Keratinocyte (primary cell): ENCODE measurements at places on chromosomes 6 and 20. TPM values are rescaled to one million over a fixed set of nuclear protein-coding genes. Genes with fewer than 3 reads are reported as not detected.

DNA sequence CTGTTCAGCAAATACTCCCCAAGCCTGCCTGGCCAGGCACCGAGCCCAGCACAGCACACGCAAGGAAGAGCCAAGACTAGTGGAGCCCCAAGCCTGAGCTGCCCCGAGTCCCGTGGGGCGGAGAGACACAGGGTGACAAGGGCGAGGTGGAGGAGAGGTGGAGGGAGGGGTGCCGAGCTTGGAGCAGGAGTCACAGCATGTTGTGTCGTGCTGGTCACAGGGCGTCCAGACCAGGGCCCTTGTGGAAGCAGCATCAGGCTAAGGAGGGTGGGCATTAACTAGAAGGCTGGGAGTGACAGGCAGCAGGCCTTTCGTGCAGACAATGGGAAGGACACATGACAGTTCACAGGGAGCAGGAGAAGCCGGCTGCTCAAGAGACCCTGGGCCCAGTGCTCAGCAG lies 391.6 kb downstream of the TAF4 start:
- no peak overlapping the region for H3K27ac ChIP-seq
- no peak overlapping the region for H3K4me3 ChIP-seq
- no peaks in the 10 kb centered on the region for H3K4me1 ChIP-seq
- H3K36me3 ChIP-seq, result no peaks in the 10 kb centered on the region
- peaks cover 6% of the 10 kb centered on the region for H3K27me3 ChIP-seq

DNA sequence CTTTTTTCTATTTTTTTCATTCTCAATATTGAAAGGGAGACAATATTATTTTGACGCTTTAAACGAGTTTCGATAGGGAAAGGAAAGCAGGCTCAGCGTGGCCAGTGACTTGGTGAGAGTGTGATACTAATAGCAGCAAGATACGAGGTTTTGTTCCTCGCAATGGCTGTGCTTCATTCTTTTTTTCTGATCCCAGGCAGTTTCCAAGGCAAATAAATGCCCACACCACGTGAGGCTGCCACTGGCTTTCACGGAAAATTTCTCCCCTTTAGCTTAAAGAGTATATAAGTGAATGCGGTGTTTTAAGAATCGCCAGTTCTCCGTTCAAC lies 196.4 kb upstream of the ZNF184 start:
- H3K27me3 ChIP-seq, result no peaks in the 10 kb centered on the region
- no peaks in the 10 kb centered on the region for H3K36me3 ChIP-seq
- H3K27ac ChIP-seq, result no peak overlapping the region
- H3K4me1 ChIP-seq, result peaks cover 22% of the 10 kb centered on the region
- H3K4me3 ChIP-seq, result no peak overlapping the region

- H3K27me3 ChIP-seq, result no peaks in the 10 kb centered on the region
- H3K27ac ChIP-seq, result no peak overlapping the region
- no peak for DNase-seq
- no peaks in the 10 kb centered on the region for H3K4me1 ChIP-seq
- H3K36me3 ChIP-seq, result peaks cover 39% of the 10 kb centered on the region
- H3K4me3 ChIP-seq, result no peak overlapping the region
Observed at GRCh38 chr20:47283411-47283810, 73.1 kb downstream of the ZMYND8 start.

- H3K4me1 ChIP-seq, result peaks cover 22% of the 10 kb centered on the region
- H3K27me3 ChIP-seq, result no peaks in the 10 kb centered on the region
- peak overlapping the region; percentile 92 for H3K4me3 ChIP-seq
Observed at GRCh38 chr6:118892355-118892991, 1.5 kb upstream of the ASF1A start.

- no peaks in the 10 kb centered on the region for H3K4me1 ChIP-seq
- H3K4me3 ChIP-seq, result no peak overlapping the region
- H3K36me3 ChIP-seq, result no peaks in the 10 kb centered on the region
- no peak overlapping the region for H3K27ac ChIP-seq
- H3K27me3 ChIP-seq, result no peaks in the 10 kb centered on the region
Observed at GRCh38 chr20:20731945-20732296, 19.5 kb upstream of the RALGAPA2 start.

DNA sequence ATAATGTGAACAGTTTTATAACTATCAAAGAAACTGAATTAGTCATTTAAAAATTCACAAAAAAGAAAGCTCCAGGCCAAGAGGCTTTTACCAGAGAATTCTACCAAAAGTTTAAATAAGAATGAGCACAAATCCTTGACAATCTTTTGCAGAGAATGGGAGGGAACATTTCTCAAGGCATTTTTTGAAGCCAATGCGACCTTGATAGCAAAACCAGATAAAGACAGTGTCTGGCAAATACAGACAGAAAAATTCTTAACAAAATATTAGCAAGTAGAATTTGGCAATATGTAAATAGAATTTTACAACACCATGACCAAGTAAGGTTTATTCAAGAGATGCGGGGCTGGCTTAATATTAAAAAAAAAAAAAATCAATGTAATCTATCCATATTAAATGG lies 41.7 kb downstream of the RNF24 start:
- no peaks in the 10 kb centered on the region for H3K36me3 ChIP-seq
- no peaks in the 10 kb centered on the region for H3K4me1 ChIP-seq
- H3K27me3 ChIP-seq, result no peaks in the 10 kb centered on the region
- H3K27ac ChIP-seq, result no peak overlapping the region
- no peak overlapping the region for H3K4me3 ChIP-seq

DNA sequence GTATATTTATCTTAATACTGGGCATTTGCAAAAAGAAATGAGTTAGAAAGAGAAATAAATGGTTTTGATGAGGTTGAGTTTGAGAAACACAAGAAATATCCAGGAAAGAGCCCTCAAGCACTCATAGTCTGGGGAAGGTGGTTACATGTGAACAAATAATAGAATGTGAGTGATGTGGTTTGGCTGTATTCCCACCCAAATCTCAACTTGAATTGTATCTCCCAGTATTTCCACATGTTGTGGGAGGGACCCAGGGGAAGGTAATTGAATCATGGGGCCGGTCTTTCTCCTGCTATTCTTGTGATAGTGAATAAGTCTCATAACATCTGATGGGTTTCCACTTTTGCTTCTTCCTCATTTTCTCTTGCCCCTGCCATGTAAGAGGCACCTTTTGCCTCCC lies 334.1 kb downstream of the COL12A1 start:
- no peak for DNase-seq
- no peaks in the 10 kb centered on the region for H3K27me3 ChIP-seq
- H3K4me1 ChIP-seq, result peaks cover 3% of the 10 kb centered on the region
- no peak overlapping the region for H3K27ac ChIP-seq

DNA sequence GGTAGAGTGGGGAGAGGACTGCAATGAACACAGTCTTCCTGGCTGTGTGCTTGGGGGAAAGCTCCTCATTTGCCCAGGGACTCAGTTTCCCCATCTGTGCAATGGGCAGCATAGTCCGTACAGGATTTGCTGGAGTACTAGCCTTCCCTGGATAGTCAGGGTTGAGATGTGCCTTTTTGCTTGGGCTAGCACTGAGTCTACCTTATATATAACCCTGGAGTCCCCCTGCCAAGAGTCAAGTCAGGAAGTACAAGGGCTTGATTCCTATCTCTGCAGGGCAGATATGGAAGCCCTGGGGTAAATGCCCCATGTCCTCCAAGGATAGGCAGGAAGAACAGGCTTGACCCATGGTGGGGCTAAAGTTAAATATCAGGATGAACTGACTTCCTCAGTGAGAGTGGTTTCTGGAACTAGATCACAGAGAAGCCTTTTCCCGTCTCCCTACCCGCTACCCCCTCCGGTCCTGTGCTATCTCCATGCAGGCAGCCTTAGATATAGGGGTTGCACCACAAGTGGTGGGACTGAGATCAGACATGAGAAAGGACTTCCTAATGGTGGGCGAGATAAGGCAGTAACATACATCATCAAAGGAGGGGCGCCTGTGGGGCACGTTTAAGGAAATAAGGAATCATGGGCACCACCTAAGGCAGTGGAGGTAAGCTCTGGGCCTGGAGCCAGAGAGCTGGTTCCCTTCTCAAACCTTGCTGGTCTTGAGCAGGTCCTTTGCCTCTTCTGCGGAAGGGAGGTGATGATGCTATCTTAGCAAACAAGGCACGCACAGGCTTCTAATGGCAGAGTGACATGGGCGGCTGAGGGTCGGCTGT lies 157.9 kb downstream of the MRPL14 start:
- no peak overlapping the region for H3K4me3 ChIP-seq
- H3K27me3 ChIP-seq, result no peaks in the 10 kb centered on the region
- DNase-seq, result no peak
- H3K36me3 ChIP-seq, result no peaks in the 10 kb centered on the region
- no peak overlapping the region for H3K27ac ChIP-seq
- peaks cover 40% of the 10 kb centered on the region for H3K4me1 ChIP-seq

GRCh38 chr6:67102743-67103142 lies 1395.7 kb upstream of the EYS start:
- no peak overlapping the region for H3K4me3 ChIP-seq
- H3K27ac ChIP-seq, result no peak overlapping the region
- no peaks in the 10 kb centered on the region for H3K36me3 ChIP-seq

- no peaks in the 10 kb centered on the region for H3K27me3 ChIP-seq
- H3K4me1 ChIP-seq, result peaks cover 44% of the 10 kb centered on the region
- no peak for DNase-seq
- no peak overlapping the region for H3K4me3 ChIP-seq
- H3K36me3 ChIP-seq, result no peaks in the 10 kb centered on the region
Observed at GRCh38 chr20:4154958-4155411, 139.6 kb upstream of the RNF24 start.

GRCh38 chr6:36098920-36099647 lies 31.2 kb upstream of the MAPK13 start:
- DNase-seq, result no peak
- no peaks in the 10 kb centered on the region for H3K27me3 ChIP-seq
- H3K4me3 ChIP-seq, result no peak overlapping the region
- peaks cover 19% of the 10 kb centered on the region for H3K36me3 ChIP-seq
- no peak overlapping the region for H3K27ac ChIP-seq

Gene SERAC1
- polyA plus RNA-seq, result 7.1 to 10.1 TPM (median 8.0 TPM) in 3 replicates

Gene PROKR2
- polyA plus RNA-seq, result not detected in 3 replicates

Gene RNF182
- 0.94 to 3.8 TPM (median 2.0 TPM) in 3 replicates for polyA plus RNA-seq

Gene ADGRF1
- 27.7 to 43.9 TPM (median 35.3 TPM) in 3 replicates for polyA plus RNA-seq

Gene ATP6V1G2
- 0.46 to 1.3 TPM (median 0.94 TPM) in 3 replicates for polyA plus RNA-seq

Gene HLA-DRA
- 0.21 to 2.4 TPM in 2 of 3 replicates, not detected in the other for polyA plus RNA-seq
